ENCODE measurements at places on chromosomes 1 and 21.

DNA sequence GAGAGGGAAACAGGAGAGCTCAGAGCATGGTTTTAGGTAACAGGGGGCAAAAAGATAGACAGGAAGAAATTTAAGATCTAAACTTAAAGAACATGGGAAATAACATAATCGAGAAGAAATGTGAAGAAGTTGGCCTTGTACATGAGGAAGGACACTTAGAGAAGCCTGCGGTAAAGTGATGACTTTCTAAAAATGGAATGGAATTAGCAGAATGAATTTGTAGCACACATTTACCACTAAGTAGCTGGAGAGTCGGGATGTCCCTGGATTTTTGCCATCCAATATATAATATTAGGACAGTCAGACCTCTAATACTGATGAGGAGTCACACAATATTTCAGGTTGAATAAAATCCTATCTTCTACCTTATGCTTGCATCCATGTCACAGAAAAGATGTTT, 77.7 kb upstream of the C1orf87 start:
- DNase-seq: no peak

- no peak for DNase-seq
Measured at GRCh38 chr1:2347409-2347785, 44.0 kb downstream of the MORN1 start.

- no peak for DNase-seq
Measured at GRCh38 chr21:36126208-36126565, 8.7 kb upstream of the CBR3 start.

- no peak for DNase-seq
Measured at GRCh38 chr1:108852221-108852975, 4.5 kb downstream of the AKNAD1 start.

GRCh38 chr1:30609999-30610345, 113.4 kb downstream of the MATN1 start:
- no peak for DNase-seq

DNA sequence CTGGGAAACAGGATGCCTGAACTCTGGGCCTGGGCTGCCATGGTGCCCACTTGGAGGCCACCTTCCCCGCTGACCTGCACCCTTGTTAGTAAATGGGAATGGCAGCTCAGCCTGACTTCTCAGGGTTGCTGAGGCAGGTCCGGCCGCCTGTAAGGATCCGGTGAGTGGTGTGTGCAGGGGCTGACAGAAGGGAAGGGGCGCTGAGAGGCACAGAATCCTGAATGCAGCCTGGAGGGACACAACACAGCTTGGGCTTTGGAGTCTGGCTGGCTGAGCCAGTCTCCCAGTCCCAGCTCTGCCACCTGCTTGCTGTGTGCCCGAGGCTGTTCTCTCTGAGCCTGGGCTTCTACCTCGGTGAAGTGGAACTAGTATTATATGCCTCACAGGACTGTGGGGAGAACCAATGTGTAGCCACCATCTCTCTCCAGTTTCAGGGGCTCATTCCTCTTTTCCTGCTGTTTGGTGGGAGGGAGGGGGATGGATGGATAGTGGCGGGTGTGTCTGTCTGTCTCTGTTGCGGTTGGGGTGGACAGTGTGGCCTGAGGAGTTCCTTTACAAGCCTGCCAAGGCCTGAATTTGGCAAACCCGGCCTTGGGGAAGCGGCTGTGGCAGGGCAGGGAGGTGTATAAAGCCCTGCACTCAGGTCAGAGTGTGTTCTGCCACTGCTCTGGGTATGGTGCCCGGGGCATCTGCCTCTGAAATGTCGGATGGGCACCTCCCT, 18.0 kb downstream of the ADORA1 start:
- no peak for DNase-seq

- no peak for DNase-seq
Measured at GRCh38 chr1:60888126-60888525, 194.2 kb upstream of the NFIA start.

GRCh38 chr1:115134850-115135480, 45.7 kb upstream of the TSPAN2 start:
- no peak for DNase-seq

DNA sequence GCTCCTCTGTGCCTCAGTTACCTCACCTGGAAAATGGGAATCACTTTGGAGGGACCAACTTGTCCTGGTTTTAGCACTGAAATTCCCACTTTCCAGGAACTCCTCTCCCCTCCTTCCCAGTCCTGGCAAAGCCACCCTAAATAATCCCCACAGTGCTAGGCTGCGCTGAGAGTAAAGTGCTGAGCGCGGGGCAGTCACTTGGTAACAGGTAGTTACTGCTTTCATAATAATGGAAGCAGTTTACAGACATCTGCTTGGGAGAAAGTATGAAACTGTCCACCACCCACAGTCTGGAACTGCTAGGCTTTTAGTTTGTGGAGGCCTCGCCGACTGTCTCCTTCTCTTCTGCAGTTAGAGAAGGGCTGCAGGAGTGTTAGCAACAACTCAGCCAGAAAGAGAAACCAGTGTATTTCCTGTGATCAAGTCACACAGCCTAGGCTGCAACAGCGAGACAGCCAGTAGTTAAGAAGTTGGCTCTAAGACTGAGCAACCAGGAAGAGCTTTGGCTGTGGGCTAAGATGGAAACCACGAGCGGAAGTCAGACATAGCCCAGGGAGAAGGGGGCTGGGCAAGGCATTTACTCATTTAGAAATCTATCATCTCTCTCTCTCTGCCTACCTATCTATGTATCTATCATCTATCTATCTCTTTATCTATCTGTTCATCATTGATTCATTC, 30.8 kb upstream of the ABCG1 start:
- DNase-seq: no peak

GRCh38 chr1:184494929-184495328, 108.1 kb downstream of the C1orf21 start:
- no peak for DNase-seq

GRCh38 chr1:224669403-224669802, 53.3 kb downstream of the CNIH3 start:
- DNase-seq: no peak

GRCh38 chr21:44957901-44958451, 18.1 kb downstream of the SLX9 start:
- no peak for DNase-seq

- DNase-seq: no peak
Measured at GRCh38 chr1:91578320-91579109, 77.9 kb downstream of the CDC7 start.

GRCh38 chr1:32099426-32099825, 8.4 kb upstream of the KPNA6 start:
- DNase-seq: no peak

- no peak for DNase-seq
Measured at GRCh38 chr1:33740040-33740744, 123.7 kb upstream of the HMGB4 start.

- no peak for DNase-seq
Measured at GRCh38 chr1:156112276-156113137, 2.0 kb upstream of the LMNA start.

DNA sequence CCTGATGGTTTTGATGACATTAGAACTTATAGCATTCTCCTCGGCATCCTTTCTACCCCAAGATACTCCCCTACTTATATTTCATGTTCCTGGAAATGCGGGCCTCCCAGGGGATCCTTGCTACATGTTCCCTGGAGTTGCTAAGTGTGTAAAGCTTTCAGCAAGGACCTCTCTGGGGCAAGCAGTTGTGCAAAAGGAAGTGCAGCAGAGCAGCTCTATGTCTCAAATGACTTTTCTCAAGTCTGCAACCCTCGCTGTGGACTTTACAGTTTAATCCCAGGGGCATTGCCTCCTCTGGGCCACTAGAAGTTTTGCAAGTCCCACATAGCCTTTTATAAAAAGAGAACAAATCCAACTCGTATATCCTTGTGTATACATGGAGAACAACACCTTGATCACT, 20.8 kb upstream of the MNDA start:
- no peak for DNase-seq

DNA sequence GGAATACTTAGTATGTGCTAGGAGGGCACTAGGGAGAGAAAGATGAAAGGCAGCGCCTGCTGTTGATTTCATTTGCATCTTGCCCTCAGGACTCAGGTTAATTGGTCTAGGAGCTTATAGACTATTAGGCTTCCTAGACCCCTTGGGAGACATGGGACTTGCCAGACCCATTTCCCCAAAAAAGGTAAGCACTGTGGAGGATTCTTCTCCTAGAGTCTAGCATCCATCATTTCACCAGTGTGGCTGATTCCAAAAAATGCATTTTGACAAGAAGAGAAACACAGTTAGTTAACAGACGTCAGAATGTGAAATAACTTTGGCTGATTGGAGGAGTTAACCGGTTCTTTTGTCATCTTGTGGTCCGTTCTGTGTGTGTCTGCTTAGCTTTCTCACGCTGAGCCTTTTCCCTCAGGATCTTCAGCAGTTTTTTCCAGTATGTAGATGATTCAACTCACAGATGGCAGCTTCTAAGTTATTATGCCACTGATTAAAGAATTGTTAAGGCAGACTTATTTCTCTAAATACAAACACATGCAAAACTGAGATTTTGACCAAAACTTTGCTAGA, 108.8 kb downstream of the KIF26B start:
- DNase-seq: peak; percentile 6

DNA sequence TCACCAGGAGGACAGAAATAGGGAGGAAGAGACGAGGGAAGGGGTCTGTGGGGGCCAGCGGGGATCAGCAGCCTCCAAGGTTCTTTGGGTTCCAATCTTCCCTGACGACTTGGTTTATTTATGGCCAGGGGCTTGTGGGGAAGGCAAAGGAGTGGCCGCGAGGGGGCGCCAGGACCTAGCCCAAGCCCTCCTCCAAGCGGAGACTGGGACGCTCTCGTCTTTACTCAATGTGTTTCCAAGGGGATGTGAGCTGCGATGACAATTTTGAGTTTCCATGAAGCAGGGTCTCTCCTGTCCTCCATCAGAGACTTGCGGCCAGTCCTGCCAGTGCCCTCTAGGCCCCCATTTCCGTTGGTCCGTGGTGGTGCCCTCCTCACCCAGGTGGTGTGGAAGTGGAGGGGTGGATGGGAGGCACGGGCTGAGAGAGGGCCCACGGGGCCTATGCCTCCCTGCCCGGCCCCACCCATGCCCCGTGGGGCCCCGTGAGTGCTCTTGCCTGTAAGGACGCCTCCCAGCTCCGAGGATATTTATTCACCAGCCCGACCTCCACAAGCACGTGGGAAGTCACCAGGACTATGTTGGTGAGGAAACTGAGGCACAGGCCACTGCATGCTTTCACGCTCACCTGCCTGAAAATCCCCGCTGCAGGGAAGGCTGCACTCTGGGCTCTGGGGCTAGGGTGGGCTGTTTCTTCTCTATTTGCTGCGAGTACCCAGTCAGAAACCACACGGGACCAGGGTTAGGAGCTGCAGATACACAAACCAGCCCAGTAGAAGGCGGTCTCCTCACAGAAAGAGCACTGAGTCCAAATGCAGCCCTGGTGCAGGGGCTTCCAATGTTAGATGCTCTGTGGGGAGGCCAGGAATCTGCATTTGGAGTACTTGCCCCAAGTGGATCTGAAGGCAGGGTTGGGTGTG, 26.5 kb downstream of the DMRTB1 start:
- DNase-seq: peak; percentile 28

DNA sequence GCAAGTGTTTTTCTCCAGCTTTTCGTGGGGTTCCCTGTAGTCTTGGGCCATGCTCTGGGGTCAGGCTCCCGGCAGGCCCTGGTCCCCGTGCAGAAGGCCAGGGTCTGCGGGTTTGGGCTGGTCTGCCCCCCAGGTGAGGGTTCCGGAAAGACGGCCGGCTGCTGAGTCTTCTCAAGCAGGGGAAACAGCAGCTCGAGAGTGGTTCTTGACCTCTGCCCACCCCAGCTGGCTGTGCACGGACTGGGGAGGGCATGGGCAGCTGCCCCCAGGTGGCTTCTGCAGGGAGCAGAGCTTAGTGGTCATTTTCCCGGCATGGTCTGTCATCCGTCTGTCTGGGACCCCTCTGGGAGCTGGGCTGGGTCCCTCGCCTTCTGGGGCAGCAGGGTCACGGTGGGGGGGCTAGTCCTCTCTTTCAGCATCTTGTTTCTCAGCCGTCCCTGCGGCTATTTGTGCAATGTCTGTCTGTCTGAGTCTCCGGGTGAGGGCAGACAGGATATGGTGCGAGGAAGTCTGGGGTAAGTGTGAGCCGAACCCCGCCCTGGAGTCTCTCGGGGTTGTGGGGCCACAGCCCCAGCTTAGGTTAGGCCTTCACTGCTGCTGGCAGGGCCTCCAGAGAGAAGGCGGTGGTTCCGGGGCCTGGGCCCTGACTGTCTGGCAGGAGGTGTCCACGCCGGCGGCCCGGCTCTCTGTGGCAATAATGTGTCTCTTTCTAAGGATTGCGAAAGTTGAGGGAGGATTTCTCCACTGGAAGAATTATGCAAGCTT, 6.1 kb downstream of the SKI start:
- DNase-seq: peak; percentile 86

GRCh38 chr21:44351535-44352252, 1.7 kb upstream of the TRPM2 start:
- no peak for DNase-seq

DNA sequence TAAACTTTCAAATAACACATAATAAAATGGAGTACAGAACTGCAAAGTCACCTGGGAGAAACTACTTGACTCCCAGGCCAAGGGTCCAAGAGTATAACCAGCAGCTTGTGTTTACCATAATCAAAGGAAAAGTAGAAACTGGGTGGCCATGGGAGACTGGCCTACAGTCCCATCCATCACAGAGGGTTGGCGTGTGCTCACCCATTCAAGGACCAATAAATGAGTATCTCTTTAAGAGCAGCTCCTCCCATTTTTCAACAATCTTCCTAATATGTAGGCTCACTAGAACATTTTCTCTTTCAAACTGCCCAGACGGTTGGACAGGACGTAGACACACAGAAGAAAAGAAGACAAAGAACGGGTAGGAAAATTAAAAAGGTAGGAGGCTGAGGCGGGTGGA, at the start of gene FMO3:
TSS of gene FMO3 (plus strand) at position 302 of the 400 bp plus-strand sequence. CDS start 1,754 bp downstream, outside the sequence.
- no peak for DNase-seq

DNA sequence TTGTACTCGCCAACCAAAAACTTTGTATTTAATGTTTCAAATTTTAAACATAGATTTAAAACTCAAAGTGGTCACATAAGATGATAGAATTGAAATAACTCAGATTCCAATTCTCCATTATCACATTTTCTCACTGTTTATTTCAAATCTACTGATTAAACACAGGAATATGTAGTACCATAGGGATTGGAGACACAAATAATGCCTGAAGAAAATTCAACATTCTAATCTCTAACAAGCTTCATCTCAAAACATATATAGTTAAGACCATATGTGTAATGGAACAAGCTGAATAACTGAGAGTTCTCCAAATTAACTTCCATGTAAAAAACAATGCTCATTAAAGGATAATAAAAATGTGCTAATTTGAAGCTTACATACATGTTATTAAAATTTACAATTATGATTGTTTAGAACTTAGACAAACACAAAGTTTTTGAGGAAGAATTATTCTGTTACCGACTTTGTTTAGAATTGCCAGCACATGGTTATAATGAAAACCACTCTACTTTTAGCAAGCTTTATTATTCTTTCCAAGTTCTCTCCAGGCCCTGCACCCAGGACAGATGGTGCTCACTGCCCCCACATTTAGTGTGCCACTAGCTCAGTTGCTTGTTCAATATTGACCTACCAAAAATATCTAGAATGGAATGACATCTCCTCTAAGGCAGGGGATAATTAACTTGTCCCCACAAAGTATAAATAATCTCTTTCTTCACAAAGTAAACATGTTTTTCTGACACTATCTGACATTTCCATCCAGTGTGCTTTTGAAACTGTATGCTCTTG, 467.2 kb downstream of the TTLL7 start:
- no peak for DNase-seq

- no peak for DNase-seq
Measured at GRCh38 chr1:97668945-97669344, 251.9 kb downstream of the DPYD start.

- DNase-seq: peak; percentile 82
Measured at GRCh38 chr1:212498283-212499040, 65.7 kb downstream of the NENF start.
